IPS DF 19.7 (cell line): ENCODE measurements at places on chromosomes 6 and 20.

- DNase-seq, result no peak
Observed at GRCh38 chr6:53529324-53530036, 15.4 kb downstream of the GCLC start.

GRCh38 chr20:45114465-45115385, at the start of gene WFDC5:
WFDC5 (minus strand) TSS chr20:45115174; CDS start chr20:45115083, 91 bp downstream.
- DNase-seq, result no peak

DNA sequence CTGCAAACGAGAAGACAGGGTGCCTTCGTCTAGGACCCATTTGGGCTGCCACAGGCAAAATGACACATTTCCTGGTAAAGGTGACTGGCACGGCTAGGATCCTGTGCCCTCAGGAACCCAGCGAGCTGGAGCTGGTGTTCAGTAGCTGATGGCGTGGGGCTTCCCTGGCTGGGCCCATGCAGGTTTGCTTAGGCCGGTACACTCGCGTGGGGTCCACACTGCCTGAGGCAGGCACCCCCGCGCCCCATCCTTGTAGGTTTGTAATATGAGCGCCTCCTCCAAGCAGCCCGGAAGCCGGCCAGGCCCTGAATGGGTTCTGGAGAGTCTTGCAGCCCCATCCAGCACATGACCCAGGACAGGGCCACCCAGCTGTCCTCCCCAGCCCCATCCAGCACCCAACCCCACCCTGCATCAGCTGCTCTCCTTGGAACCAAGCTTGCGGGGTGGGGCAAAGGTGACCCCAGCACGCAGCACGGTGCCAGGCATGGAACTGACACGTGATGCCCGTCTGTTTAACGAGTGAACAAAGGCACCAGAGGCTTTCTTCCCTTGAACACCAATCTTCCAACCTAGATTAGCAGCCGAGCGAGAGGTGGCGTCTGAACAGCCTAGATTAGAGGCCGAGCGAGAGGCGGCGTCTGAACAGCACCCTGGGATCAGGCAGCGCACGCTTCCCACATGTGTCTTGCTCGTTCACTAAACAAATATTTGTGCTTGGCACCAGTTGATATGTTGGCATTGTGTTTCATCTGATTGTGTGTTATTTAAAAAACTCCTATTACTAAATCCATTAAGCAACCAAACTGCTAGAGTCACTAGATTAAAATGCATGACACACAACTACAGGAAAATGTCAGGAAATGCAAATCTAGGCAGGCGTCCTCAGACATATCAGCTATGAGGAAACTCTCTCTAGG, 112.1 kb downstream of the DLL1 start:
- no peak for DNase-seq

DNA sequence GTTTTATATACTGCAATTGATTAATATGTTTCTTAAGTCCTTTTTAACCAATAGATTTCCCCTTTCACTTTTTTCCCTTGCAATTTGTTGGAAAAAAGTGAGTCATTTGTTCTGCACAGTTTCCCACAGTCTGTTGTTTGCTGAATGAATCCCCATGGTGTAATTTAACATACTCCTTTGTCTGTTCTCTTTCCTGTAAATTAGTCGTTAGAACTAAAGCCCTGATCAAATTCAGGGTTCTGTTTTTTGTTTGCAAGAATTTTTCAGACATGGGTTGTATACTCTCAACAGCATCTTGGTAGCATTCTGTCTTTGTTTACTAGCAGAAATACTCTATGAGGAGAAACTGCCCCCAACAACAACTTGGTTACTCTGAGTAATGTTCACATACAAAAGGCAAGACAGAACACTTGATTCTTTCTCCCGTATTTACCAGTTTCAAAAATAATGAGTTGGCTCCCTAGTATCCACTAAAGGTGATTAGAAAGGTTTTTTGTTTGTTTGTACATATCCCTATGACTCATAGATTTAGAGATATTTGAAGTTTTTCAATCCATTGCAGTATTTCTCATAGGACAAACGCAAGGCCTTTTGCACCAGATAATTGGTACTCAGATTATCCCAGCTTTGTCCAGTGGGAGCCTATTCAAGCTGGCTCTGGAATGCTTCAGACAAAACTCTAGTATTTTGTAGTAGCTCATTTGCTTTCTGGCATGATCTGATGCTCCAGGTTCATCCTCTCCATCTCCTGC, 16.5 kb downstream of the BLOC1S5 start:
- DNase-seq, result no peak
